ENCODE measurements at places on chromosomes 13 and 19. TPM values are rescaled to one million over a fixed set of nuclear protein-coding genes. Genes with fewer than 3 reads are reported as not detected.

The ATP13A1 gene
- 16.5 TPM for total RNA-seq

The ZNF324B gene
- total RNA-seq: 3.1 TPM

The SPINT2 gene
- total RNA-seq: 6.8 TPM

The CYP2S1 gene
- total RNA-seq: 0.44 TPM

The KIR2DL3 gene
- not detected for total RNA-seq

The RNF17 gene
- total RNA-seq: not detected

Measured in left ventricle myocardium inferior (tissue), 1 donor.